ENCODE measurements at places on chromosomes 13 and 19.

GRCh38 chr19:37074819-37075362 lies 3.3 kb upstream of the ZNF420 start:
- no peak for DNase-seq

DNA sequence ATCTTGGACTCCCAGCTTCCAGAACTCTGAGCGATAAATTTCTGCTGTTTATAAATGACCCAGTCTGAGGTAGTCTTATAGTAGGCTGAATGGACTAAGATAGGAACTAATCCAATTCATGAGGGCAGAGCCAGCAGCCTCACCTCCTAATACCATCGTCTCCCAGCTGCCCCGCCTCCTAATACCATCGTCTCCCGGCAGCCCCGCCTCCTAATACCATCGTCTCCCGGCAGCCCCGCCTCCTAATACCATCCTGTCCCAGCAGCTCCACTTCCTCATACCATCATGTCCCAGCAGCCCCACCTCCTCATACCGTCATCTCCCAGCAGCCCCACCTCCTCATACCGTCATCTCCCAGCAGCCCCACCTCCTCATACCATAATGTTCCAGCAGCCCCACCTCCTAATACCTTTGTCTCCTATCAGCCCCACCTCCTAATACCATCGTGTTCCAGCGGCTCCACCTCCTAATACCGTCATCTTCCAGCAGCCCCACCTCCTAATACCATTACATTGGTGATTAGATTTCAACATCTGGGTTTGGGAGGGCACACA lies 2.4 kb upstream of the ARGLU1 start:
- peak; percentile 83 for DNase-seq

GRCh38 chr19:56840451-56841192 lies at the start of the genes PEG3 and ZIM2:
PEG3 (minus strand) TSS chr19:56840726; CDS start chr19:56824655, 16,071 bp downstream.
ZIM2 (minus strand) TSS chr19:56840726; CDS start chr19:56824277, 16,449 bp downstream.
- no peak for DNase-seq

DNA sequence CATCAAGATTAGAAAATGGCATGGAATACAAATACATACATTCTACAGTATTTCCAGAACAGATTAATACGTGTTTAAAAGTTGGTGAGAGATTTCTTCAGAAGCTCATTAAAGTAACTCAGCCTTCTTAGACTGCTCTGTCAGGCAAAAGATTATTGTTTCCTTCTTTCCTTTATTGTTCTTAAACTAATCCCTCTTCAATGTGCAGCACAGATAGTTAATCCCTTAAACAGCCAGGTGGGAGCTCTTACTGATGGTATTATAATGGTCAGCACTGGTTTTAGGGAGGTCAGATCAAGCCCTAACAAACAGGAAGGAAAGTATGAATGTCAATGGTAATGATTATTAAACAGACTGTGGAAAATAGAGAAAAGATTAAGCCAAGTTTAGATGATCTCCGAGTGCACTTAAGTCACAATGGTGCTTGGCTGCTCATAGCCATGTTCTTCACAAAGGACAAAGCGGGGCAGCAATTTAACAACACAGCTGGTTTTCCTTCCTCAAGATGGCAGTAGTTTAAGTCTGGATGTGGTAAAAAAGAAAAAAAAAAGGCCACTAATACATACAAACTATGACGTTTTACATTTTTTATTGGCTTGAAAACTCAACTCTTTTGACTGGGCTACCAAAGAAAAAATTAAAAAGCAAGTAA lies 992.6 kb downstream of the PCDH9 start:
- DNase-seq: no peak

- DNase-seq: no peak
These were observed 1670.6 kb upstream of the PCDH20 start for GRCh38 chr13:63086286-63086685.

- DNase-seq: no peak
These were observed 2.0 kb downstream of the KCTD15 start for GRCh38 chr19:33798681-33799111.

- DNase-seq: no peak
These were observed 564.8 kb upstream of the SLITRK1 start for GRCh38 chr13:84446972-84447639.

- no peak for DNase-seq
These were observed 1.1 kb downstream of the ZNF570 start for GRCh38 chr19:37470216-37470615.

DNA sequence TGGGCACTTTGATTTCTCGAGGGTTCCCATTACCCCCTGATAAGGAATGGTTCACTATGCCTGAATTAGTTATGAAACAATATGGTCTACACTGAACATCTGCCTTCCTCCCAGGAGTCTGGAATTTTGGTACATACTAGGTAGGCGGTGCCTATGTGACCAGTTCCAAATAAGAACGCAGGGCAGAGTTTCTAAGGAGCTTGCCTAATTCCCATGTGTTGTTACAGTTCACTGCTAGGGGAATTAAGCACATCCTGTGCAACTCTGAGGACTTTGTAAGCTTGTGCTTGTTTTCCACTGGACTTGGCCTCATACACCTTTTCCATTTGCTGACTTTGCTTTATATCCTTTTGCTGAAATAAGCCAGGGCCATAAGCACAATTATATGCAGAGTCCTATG lies 29.2 kb downstream of the RBM26 start:
- DNase-seq: no peak

- DNase-seq: no peak
These were observed 88.8 kb downstream of the MAP4K1 start for GRCh38 chr19:38528931-38529330.

- DNase-seq: no peak
These were observed 387.2 kb upstream of the ATXN8OS start for GRCh38 chr13:69720278-69720983.

GRCh38 chr13:23739596-23739995 lies 149.6 kb downstream of the MIPEP start:
- DNase-seq: no peak

- no peak for DNase-seq
These were observed at the start of gene TSKS for GRCh38 chr19:49763230-49763629. TSKS (minus strand) TSS chr19:49763306; CDS start chr19:49763247, 59 bp downstream.

GRCh38 chr19:16355293-16356043 lies 30.8 kb downstream of the KLF2 start:
- DNase-seq: no peak

DNA sequence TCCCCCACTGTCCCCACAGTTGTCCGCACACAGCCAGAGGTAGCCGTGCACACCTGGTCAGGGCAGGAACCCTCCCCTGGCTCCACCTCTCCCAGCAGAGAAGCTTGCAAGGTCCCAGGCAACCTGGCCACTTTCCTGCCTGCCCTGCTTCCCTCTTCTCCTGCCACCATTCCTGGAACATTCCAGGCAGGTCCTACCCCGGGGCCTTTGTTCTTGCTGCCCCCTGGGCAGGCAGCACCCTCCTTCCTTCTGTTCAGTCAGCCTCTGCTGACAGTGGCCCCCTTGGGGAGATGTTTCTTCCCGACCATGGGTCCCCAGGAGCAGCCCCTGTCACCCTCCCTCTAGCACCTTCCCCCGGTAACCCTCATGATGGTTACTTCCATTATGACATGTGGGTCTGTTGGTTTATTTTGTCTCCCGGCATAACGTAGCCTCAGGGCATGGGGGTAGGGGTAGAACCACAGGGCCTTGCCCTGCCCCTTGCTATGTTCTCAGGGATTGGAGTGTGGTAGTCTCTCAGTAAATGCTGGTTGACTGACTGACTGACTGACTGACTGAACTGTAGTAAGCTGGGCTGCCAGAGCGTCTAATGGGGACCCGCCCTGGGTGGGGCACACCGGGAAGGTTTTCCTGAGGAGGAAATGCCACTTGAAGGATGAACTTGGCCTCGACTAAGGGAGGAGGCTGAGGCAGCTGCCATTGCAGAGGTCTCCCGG lies 10.8 kb downstream of the PAK4 start:
- no peak for DNase-seq

DNA sequence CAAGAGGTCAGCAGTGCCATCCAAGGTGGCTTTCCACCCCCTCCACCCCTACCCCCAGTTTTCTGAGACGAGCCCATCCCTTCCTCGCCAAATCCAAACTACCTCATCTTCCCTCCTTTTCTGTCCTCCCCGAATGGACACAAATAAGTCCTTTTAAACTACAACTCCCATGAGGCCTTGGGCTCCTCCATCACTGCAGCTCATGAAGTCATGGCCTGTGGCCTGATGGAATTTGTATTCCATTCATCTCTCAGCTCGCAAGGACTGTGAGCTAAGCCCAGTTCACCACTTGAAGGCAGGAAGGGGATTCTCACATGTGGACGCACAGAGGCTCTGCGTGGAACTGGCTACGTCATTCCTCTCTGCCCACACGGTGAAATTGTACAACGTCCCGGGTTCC lies 12.5 kb downstream of the PTPRH start:
- DNase-seq: peak; percentile 51

DNA sequence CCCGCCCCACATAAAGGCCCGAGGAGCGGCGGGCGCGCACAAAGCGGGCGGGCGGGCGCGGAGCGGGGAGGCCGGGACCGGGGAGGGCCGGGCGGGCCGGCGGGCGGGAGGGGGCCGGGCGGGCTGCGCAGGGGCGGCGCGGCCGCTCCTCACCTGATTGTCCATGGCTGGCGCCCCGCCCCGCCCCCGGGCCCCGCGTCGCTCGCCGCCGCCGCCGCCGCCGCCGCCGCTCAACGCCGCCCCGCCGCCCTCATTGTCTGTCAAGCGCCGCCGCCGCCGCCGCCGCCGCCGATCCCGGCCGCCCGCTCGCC lies 200 bp downstream of the MLLT1 start:
- DNase-seq: no peak

GRCh38 chr13:110217811-110218210 lies 89.1 kb downstream of the COL4A1 start:
- no peak for DNase-seq

DNA sequence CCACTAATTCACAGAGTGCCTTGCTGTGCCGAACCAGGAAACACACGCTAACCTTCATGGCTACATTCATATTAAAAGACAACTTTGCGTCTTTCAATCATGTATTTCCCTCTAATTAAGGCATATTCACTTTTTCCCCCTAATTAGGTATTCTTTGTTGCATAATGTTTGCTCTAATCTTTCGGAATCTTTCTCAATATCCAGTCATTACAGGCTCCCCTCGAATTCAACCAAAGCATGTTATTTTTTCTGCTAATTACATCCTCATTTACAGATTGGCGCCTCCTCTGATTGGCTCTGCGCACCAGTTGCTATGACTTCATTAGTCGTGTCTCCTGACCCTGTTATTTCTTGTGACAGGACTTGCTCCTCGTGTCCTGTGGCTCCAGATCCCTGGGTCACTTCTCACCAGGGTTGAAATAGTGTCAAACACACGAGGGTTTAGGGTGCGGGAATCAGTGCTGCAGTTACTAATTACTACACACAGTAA lies 226.7 kb upstream of the TSHZ3 start:
- no peak for DNase-seq

- DNase-seq: no peak
These were observed 353.2 kb downstream of the SPRY2 start for GRCh38 chr13:79987761-79988160.

DNA sequence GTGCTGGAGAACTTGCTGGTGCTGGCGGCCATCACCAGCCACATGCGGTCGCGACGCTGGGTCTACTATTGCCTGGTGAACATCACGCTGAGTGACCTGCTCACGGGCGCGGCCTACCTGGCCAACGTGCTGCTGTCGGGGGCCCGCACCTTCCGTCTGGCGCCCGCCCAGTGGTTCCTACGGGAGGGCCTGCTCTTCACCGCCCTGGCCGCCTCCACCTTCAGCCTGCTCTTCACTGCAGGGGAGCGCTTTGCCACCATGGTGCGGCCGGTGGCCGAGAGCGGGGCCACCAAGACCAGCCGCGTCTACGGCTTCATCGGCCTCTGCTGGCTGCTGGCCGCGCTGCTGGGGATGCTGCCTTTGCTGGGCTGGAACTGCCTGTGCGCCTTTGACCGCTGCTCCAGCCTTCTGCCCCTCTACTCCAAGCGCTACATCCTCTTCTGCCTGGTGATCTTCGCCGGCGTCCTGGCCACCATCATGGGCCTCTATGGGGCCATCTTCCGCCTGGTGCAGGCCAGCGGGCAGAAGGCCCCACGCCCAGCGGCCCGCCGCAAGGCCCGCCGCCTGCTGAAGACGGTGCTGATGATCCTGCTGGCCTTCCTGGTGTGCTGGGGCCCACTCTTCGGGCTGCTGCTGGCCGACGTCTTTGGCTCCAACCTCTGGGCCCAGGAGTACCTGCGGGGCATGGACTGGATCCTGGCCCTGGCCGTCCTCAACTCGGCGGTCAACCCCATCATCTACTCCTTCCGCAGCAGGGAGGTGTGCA lies 587 bp downstream of the S1PR4 start:
- DNase-seq: no peak

DNA sequence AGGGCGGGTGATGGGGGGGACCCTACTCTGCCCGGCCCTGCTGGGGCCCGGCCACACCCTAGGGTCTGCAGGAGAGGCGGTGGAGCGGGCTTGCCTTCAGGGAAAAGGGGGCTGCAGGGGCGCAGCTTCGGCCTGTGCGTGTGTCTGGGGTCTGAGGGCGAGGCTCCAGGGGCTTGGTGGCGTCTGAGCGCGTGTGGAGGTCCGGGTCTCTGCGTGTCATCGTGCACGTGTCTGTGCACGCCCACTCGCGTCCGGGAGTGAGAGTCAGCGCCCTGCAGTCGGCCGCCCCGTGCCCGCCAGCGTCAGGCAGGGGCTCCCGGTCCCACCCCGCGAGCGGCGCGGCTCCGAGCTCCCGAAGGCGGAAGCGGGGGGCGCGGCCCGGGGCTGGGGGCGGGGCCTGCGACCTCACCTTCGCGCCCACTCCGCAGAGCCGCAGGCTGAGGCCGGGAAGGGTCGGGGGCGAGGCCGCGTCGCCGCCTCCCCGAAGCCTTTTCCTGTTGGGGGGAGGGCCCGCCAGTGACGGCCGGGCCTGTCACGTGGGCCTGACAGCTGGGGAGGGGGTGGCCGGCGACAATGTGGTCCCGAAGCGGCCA lies at the start of gene ARHGAP45:
ARHGAP45 (plus strand) TSS at position 420 of the 593 bp plus-strand sequence. CDS start 239 bp downstream, outside the sequence.
- DNase-seq: peak; percentile 89

- DNase-seq: no peak
These were observed 4.3 kb upstream of the KCTD4 start for GRCh38 chr13:45205124-45205523.

DNA sequence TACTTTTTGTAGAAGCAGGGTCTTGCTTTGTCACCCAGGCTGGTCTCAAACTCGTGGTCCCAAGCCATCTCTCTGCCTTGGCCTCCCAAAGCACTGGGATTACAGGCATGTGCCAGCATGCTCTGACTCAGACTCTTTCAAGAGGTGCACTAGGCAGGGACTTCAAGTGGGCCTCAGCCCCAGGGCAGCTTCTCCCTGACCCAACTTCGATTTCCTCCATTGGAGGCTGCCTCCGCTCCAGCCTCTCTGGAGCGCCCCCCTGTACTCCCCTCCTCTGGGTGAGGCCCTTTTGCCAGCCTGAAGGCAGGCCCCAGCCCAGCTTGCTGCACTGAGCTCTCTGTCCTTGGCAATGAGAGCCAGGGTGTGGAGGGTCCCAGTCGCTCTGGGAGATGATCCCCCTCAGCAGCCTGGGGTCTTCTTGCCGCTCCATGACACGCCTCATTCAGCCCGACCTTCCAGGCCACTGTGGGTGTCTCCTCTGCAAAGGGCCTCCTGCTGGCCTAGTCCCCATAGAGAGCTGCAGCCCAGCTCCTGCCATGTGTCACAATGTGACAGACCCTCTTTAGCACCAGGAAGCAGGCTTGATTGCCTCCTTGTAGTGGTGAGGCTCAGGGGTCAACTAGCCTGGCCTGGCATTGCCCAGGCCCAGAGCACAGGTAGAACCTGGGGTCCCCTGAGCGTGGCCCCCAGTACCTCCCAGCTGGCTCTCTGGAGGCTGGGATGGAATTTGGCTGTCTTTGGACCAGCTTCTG lies 16.4 kb downstream of the CARM1 start:
- DNase-seq: no peak

- no peak for DNase-seq
These were observed 46.0 kb downstream of the C13orf46 start for GRCh38 chr13:113927661-113928581.

GRCh38 chr13:101424381-101425155 lies 8.3 kb upstream of the NALCN start:
- DNase-seq: no peak

Measured in NAMALWA (cell line).